ENCODE measurements at places on chromosomes 4 and X.

DNA sequence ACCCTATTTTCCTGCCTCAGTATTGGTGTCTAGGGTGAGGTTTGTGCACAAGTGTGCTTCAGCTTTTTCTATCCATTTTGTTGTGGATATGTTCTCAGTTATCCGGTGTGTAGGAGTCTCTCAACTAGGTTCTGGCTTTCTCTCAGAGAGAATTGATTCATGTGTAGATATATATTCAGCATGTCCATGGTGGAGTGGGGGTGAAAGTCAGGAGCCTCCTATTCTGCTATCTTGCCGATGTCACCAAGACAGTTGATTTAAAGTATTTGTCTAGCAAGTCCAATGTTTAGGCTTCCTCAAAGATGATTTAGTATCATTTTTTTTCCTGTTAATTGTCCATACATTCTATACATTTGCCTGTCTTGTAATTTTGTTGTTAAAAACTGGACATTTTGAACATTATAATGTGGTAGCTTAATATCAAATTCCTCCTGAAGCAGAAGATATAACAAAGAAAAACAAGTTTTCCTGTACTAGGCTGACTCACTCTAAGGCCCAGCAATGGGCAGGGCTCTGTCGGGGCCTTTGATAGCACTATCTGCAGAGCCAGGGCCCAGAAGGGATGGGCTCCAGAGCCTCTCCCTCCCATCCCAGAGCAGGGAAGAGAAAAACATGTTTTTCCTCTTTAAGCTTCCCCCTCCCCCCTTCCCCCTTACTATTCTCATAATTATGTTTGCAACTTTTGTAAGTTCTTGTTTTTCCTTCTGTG, 37.6 kb downstream of the GLUD2 start:
- DNase-seq: no peak

DNA sequence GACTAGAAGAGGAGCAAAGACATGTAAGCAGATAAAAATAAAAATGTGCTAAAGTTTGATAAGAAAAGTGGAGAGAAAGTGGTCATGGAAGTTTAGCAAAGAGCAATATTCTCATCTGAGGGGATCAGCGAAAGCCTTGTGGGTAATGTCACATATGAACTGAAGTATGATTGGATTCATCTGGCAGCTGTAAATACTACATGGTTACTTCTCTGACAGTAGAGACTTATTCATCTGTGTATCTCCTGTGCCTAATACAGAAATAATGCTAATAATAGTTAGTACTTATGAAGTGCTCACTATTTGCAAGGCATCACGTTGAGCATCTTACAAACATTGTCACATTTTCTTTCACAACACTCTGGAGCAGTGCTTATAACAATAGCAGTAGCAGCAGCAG, 8.9 kb upstream of the IGSF1 start:
- no peak for DNase-seq

DNA sequence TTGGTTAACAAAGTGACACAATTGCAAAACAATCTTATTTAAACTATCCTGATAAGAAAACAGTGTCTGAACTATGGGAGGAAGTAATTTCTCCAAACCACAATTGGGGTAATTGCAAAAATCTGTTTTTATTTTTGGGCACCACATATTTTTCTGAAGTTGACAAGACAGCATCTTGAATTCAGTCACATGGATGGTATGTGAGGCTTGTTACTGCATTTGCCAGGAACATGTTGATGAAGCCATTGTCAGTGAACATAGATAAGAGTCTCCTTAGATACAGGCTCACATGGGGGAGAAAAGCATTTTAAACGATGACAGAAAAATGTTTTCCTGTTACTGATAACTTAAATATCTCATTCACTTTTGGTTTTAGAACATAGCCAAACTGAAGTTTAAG, 5.5 kb upstream of the USP53 start:
- DNase-seq: no peak

DNA sequence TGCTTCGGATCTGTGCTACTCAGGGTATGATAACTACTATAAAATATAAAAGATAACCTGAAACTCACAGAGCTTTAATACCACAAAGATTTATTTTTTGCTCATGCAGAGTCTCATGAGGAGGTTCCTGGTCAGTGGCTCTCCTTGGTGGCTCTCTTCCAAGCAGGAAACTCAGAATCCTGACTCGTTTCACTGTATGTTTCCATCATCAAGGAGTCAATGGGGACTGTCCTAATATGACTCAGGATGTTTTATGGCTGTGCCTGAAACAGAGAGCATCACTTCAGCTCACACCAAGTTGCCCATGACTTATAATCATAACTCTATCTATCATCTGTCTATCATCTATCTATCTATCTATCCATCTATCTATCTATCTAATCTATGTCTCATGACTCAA, 620.8 kb upstream of the NR3C2 start:
- DNase-seq: no peak

GRCh38 chr4:4820261-4820660, 39.2 kb upstream of the MSX1 start:
- DNase-seq: no peak

- no peak for DNase-seq
These were observed 69.9 kb upstream of the NKX1-1 start for GRCh38 chr4:1476140-1476513.

DNA sequence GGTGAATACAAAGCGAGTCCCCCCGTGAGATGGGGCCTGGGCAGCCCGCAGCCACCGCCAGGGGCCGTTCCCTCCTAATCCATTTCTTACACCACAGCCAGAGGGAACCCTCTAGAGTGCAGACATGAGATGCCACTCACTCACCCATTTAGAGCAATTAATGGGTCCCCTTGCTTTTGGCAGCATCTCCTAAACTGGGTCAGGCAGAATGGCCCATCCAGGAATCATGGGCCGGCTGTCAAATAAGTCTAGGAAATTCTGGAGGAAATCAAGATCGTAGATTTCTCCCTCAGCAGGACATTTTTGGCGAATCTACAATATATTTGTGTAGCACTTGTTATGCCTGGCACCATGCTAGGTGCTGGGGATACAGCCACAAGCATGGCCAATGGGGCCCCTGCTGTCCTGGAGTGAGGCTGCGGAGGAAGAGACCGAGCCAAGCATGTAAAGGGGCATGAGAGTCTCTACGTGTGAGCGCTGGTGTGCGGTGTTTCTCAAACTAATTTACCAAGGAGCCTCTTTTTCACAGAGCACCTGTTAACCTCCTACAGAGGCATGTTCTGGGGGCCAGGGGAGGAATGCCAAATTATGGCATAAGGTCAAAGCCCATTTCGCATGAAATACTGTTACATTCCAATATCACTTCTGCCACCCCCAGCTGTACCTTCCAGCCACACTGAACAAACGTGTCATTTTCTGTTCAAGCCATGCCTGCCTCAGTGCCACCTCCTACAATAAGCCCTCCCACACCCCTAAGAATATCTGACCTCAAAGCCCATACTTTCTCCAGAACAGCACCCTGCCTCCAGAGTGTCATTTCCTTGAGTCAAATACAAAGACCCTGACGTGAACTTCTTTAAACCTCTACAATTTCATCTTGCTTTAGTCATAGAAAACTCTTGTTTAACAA, 28.1 kb upstream of the JAKMIP1 start:
- DNase-seq: no peak

- DNase-seq: no peak
These were observed 125.5 kb downstream of the C4orf51 start for GRCh38 chr4:145805490-145805889.

DNA sequence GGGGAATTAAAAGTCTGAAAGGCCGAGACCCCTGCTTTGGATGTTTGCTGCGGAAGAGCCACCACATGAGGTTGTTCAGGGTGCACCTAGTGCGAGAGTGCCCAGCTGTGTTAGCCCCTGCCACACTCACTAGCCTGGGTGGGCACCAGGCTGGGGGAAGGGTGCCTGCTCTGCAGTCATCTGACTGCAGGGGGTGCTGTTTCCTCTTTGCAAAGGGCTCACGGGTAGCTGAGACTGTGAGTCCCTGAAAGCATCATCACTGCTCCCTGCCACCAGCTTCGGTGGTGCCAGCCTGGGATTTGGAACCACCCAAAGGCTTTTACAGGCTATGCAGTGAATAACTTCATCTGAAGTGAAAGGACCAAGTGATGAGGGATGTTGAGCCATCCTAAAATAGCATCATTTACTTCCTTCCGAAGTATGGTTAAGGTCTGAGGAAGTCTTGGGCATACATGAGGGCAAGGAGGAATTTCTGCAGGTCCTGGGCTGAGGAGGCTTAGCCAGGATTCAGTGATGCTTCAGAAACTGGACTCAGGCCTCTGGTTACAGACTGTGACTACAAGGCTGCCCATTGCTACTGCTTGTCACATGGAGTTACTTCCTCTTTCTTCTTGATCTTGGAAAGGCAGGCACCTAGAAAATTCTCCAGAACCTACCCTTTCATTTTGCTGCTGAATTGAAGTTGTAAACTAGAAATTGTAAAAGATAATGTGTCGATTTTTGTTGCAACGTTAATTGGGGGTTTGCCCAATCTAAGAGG, 293.2 kb upstream of the PRPS2 start:
- no peak for DNase-seq

GRCh38 chrX:48998391-48998790, 3.7 kb downstream of the GRIPAP1 start:
- DNase-seq: no peak

DNA sequence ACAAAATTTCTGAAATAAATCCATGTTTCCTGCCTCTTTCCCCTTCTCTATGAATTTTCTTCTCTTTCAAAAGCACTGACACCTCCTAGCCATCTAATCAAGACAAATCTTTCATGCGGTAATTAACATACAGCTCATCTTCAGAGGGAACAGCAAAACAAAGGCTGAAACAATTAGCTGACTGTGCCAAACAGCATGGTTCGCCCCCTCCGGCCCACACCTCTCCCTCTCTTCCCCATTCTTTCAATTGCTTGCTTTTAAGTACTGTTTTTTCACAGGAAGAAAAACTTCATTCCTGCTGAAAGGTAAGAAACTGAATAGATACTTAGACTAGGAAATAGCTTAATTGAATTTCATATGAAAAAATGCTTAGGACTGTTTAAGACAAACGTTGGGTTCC, 291.1 kb upstream of the NOCT start:
- no peak for DNase-seq

DNA sequence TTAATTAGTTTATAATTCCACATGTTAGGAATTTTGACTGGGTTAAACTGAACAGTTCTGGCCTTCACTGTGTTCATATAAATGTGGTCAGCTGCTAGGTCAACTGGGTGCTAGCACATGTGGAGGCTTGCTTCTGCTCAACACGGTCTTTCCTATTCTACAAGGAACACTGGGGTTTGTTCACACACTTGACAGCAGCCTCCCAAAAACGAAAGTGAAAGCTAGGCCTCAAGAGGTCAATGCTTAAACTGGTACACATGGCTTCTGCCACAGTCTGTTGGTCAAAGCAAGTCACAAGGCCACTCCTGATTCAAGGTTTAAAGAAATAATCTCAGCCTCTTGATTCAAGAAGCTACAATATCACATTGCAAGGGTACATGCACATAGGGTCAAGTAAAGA, 126.5 kb downstream of the QDPR start:
- DNase-seq: no peak

GRCh38 chrX:30943984-30944383, 54.9 kb upstream of the TAB3 start:
- DNase-seq: no peak

DNA sequence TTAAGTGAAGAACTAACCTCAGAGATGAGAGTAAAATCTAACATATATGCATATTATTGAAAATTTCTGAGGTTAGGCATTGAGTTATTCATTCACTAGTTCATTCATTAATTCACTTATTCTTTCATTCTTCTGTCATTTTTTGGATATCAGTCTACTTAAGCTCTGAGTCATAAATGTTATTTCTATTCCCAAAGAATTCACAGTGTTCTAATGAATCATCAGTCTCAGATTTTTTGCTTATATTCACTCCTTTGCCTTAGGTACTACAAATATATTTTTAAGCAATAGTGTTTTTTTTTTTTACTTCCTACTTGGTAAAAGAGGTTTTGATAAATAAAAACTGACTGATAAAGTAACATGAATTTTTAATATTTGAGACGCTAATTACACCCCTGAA, 95.2 kb upstream of the DKK2 start:
- DNase-seq: no peak

- DNase-seq: no peak
These were observed 12.8 kb downstream of the NOP14 start for GRCh38 chr4:2950221-2950989.

GRCh38 chrX:22165732-22166457, 106.8 kb upstream of the CBLL2 start:
- no peak for DNase-seq

DNA sequence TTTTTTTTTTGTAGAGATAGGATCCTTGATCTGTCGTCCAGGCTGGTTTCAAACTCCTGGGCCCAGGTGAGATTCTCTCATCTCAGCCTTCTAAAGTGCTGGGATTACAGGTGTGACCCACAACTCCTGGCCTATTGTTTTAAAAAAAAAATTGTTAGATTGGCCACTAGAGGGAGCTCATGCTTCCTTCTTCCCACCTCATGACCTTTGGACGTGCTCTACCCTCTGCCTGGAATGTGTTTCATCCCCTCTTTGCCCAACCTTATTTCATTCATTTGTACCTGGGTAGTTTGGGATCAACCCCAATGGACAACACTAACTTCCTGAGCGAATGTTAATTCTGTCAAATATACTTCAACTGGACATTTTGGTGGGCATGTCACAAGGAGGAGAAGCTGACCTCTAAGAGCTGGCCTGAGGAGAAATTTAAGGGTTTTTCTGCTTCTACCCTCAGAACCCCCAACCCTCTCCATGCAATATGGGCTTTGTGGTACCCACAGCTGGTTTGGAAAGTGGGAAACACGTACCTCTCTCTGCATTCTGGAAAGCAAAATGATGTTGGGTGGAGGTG, 6.4 kb downstream of the PPEF2 start:
- DNase-seq: no peak

DNA sequence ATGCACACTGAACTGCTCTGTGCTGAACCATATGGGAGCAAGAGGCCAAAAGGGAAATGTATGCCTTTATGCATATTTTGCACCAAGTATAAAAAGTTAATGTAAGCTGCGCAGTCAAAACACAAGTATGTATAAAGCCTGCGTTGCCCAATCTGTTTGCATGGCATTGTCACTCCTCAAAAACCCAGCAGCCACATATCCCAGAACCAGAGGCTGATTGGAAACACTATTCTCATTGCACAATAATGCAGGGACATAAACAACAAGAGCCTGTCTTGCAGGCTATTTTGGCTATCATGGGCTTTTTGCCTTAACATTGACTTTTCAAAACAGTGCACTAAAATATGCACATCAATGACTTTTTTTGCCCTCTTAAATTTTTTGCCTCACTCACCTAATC, 5.1 kb upstream of the ASB9 start:
- no peak for DNase-seq

- no peak for DNase-seq
These were observed 86.8 kb downstream of the PDGFRA start for GRCh38 chr4:54315561-54316538.

GRCh38 chrX:129786210-129786651, 6.5 kb downstream of the SASH3 start:
- DNase-seq: no peak

Data from activated naive CD4-positive, alpha-beta T cell treated with Interleukin-2 at 50 U/mL for 16 hours (primary cell).